ENCODE measurements at places on chromosomes 6 and 20.

- no peaks in the 10 kb centered on the region for H3K27me3 ChIP-seq
- peaks cover 42% of the 10 kb centered on the region for H3K36me3 ChIP-seq
- H3K27ac ChIP-seq = no peak overlapping the region
- DNase-seq = no peak
Observed at GRCh38 chr6:83185096-83185495, 8.0 kb downstream of the PGM3 start.

DNA sequence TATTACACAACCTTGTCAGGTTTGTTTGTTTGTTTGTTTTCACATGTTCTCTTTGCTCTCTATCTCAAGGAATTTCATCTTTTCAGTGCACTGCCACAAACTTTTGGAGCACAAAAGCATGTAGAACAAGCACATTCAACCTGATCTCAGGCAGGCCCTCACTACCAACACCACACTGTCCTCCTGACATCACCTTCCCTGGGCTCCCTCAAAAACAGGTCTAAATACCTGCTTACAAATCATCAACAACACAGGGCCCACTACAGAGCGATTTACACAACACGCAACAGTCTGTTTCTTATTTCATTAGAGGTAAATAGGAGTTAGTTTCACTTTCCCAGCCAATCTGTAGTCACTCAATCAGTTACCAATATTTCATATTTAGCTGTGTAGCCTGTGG is 241.4 kb downstream of the EPHA7 start:
- H3K27me3 ChIP-seq = no peaks in the 10 kb centered on the region
- H3K4me3 ChIP-seq = no peak overlapping the region
- no peak overlapping the region for H3K27ac ChIP-seq
- DNase-seq = no peak
- H3K36me3 ChIP-seq = no peaks in the 10 kb centered on the region

DNA sequence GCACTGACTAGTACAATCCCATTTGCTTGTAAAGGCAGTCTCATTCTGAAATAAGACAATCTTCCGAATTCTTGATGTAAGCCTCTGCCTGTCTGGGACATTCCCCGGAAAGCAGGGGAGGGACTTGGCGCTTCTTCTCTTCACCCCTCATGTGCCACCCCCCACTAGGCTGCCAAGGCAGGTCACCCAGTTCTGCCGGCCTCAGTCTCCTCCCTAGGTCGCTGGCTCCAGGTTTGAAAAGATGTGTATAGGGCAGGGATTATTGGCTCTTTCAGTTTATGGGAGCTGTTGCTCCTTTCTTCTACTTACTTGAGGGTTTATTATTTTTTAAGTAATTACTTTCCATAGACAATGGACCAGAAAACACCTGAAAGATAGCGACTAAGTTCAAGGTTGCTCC is 158.1 kb upstream of the RPS6KA2 start:
- no peaks in the 10 kb centered on the region for H3K27me3 ChIP-seq
- no peak for DNase-seq
- no peaks in the 10 kb centered on the region for H3K4me1 ChIP-seq
- H3K27ac ChIP-seq = no peak overlapping the region
- H3K4me3 ChIP-seq = no peak overlapping the region
- H3K36me3 ChIP-seq = no peaks in the 10 kb centered on the region

DNA sequence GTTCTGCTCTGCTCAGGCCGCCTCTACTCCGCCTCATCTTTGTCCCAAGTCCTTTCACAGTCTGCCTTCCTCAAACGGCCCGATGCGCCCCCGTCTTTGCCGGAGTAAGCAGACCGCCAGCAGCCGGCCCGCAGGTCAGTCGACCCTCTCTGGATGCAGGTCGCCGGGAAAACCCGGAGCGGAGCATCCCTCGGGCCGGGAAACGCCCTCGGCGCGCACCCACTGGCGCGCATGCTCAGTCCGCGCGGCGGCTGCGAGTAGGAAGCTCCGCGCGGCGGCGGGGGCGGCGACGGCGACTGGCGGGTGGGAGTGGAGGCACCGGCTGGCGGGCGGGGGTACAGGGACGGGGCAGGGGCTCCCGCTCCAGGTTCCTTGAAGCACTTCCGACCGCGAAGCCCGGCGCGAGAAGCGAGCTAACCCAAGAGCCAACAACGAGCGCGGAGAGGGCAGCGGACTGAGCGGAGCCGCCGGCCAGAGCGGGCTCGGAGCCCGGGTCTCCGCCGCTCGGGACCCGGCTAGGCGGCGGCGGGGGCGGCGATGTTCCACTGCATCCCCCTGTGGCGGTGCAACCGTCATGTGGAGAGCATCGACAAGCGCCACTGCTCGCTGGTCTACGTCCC is at the start of gene LRRC1:
LRRC1 (plus strand) TSS at position 286 of the 620 bp plus-strand sequence; CDS start at position 538, 252 bp downstream.
- peaks cover 4% of the 10 kb centered on the region for H3K36me3 ChIP-seq
- peak within 1 kb of the TSS; percentile 99 for H3K27ac ChIP-seq
- peaks cover 14% of the 10 kb centered on the region for H3K27me3 ChIP-seq
- peak within 1 kb of the TSS; percentile 98 for H3K4me3 ChIP-seq

GRCh38 chr6:151475653-151476523 is 17.9 kb upstream of the CCDC170 start:
- H3K36me3 ChIP-seq = no peaks in the 10 kb centered on the region
- H3K4me3 ChIP-seq = no peak overlapping the region
- DNase-seq = no peak
- no peak overlapping the region for H3K27ac ChIP-seq

DNA sequence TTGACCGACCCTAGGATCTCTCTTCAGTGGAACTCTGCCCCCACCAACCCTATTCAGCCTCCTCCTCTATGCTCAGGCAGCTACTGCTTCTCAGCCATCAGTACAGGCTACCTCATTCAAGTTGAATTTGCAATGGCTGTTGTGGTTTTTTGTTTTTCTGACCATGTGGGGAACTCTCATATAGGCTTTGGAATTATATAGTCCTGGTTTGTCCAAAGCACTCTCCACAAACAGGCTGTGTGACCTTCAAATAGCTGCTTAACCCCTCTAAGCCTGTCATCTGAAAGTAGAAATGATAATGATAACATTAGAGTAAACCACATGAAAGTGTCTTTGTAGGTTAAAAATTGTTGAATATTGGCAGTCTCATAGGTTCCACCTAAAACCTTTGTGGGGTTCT is 80.3 kb downstream of the UNC5CL start:
- H3K27me3 ChIP-seq = peaks cover 7% of the 10 kb centered on the region
- no peaks in the 10 kb centered on the region for H3K36me3 ChIP-seq
- no peak for DNase-seq
- peaks cover 14% of the 10 kb centered on the region for H3K4me1 ChIP-seq
- H3K4me3 ChIP-seq = no peak overlapping the region

- H3K4me3 ChIP-seq = no peak overlapping the region
- no peak for DNase-seq
- H3K4me1 ChIP-seq = peaks cover 8% of the 10 kb centered on the region
- no peak overlapping the region for H3K27ac ChIP-seq
- peaks cover 4% of the 10 kb centered on the region for H3K36me3 ChIP-seq
Observed at GRCh38 chr20:19625426-19625825, 132.6 kb upstream of the RIN2 start.

DNA sequence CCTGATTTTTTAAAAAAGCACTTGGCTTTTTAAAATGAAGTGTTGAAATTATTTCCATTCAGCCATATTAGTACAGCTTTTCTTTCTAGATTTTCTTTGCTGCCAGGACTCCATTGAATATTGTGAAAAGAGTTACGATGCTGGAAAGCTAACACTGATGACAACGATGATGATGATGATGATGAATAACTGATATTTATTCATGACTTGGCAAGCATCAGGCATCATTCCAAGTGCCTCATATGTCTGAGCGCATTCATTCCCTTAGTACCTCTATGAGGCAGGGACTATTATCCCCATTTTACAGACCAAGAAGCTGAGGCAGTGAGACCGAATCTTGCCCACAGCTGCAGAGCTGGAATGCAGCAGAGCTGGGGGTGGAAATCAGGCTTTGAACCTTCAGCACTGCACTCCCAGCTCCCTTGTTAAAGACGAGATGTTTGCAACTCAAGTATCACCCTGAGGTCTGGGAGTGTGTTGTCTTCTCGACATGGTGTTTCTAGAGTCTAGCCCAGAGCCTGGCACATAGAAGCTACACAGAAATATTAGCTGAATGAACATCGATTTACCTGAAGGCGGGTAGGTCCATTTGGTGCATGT is 85.5 kb upstream of the FRMD1 start:
- H3K4me1 ChIP-seq = peaks cover 16% of the 10 kb centered on the region
- H3K4me3 ChIP-seq = no peak overlapping the region
- H3K36me3 ChIP-seq = no peaks in the 10 kb centered on the region
- H3K27me3 ChIP-seq = peaks cover 6% of the 10 kb centered on the region

- no peaks in the 10 kb centered on the region for H3K4me1 ChIP-seq
- H3K27me3 ChIP-seq = no peaks in the 10 kb centered on the region
- DNase-seq = no peak
- no peak overlapping the region for H3K4me3 ChIP-seq
- H3K36me3 ChIP-seq = no peaks in the 10 kb centered on the region
Observed at GRCh38 chr6:108268845-108269244, 8.0 kb upstream of the SNX3 start.

DNA sequence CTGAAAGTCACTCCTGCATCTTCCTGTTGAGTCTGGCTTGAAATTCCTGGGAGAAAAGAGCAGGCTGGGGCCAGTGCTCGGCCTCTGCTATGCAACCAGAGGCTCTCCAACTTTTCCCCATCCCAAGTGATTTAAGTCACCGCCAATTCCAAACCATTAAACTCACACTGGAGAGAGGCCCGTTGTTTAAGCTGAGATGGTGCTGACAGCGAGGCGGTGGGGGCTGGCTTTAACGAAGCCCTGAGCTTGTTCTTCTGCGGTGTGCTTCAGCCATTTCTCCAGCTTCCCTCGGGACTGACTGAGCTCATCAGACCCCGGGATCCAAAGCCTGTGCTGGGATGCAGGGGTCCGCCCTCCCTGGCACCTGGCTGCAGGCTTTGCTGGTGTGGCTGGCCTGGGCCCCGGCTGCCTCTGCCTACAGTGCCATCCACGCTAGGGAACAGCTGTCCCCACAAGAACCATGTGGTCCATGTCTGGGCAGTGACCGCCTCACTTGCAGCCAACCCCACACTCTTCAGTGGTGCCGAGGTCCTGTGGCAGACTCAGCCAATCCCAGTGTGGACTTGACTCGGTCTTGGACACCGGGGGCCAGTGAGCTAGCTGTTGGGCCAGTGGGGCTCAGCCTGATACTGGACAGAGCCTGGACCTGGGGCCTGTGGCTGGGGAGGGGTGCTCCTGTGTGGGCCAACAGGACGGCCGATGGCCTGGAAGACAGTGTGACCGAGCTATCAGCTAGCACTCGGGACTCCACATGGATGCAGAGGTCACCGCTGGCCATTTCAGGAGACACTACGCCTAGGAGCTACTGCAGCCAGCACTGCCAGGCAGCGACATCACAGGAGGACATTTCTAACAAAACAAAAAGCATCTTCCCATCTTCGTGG is 21.2 kb downstream of the RAMACL start:
- H3K27me3 ChIP-seq = no peaks in the 10 kb centered on the region
- no peak overlapping the region for H3K4me3 ChIP-seq
- H3K4me1 ChIP-seq = peaks cover 17% of the 10 kb centered on the region
- peaks cover 6% of the 10 kb centered on the region for H3K36me3 ChIP-seq
- no peak for DNase-seq
- no peak overlapping the region for H3K27ac ChIP-seq

GRCh38 chr6:28240471-28240870 is 11.6 kb downstream of the ZKSCAN4 start:
- no peak overlapping the region for H3K4me3 ChIP-seq
- H3K4me1 ChIP-seq = no peaks in the 10 kb centered on the region
- no peak overlapping the region for H3K27ac ChIP-seq

- peak overlapping the region; percentile 46 for H3K27ac ChIP-seq
- H3K36me3 ChIP-seq = peaks cover 29% of the 10 kb centered on the region
- no peak for DNase-seq
- no peaks in the 10 kb centered on the region for H3K27me3 ChIP-seq
Observed at GRCh38 chr20:11918391-11918845, 725 bp downstream of the BTBD3 start.

- no peaks in the 10 kb centered on the region for H3K36me3 ChIP-seq
- no peak overlapping the region for H3K4me3 ChIP-seq
- DNase-seq = no peak
- peaks cover 12% of the 10 kb centered on the region for H3K27me3 ChIP-seq
Observed at GRCh38 chr20:64133951-64134407, 26.6 kb upstream of the NPBWR2 start.

- no peaks in the 10 kb centered on the region for H3K36me3 ChIP-seq
- H3K4me3 ChIP-seq = peak overlapping the region; percentile 81
- H3K27ac ChIP-seq = no peak overlapping the region
Observed at GRCh38 chr20:4247898-4248858, 232.8 kb upstream of the RNF24 start.

GRCh38 chr6:53691252-53691651 is 25.7 kb upstream of the KLHL31 start:
- H3K4me1 ChIP-seq = peaks cover 9% of the 10 kb centered on the region
- DNase-seq = no peak
- H3K27ac ChIP-seq = no peak overlapping the region
- no peak overlapping the region for H3K4me3 ChIP-seq
- H3K36me3 ChIP-seq = no peaks in the 10 kb centered on the region

GRCh38 chr6:160248538-160248937 is 10.1 kb downstream of the SLC22A2 start:
- no peaks in the 10 kb centered on the region for H3K36me3 ChIP-seq
- no peak for DNase-seq
- H3K27me3 ChIP-seq = peaks cover 12% of the 10 kb centered on the region
- peak overlapping the region; percentile 11 for H3K4me3 ChIP-seq

DNA sequence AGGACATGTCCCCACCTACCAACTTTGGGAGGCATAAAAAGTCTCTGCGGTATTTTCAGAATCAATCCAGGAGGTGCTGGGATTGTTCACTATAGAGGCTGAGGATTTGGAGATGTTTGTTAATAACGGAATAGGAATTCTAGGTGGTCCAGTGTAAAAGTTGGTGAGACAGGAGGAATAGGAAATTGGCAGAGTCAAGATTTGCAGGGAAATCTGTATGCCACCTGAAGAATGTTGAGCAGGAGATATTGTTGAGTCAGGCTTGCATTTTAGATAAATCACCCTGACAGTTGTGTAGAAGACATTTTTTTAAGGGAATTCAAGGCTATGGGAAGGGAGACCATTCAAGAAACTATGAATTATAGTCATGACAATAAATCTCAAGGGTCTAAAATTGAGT is 124.8 kb downstream of the COL12A1 start:
- H3K4me1 ChIP-seq = peaks cover 7% of the 10 kb centered on the region
- no peak for DNase-seq
- no peaks in the 10 kb centered on the region for H3K36me3 ChIP-seq
- peaks cover 59% of the 10 kb centered on the region for H3K27me3 ChIP-seq
- H3K27ac ChIP-seq = no peak overlapping the region

DNA sequence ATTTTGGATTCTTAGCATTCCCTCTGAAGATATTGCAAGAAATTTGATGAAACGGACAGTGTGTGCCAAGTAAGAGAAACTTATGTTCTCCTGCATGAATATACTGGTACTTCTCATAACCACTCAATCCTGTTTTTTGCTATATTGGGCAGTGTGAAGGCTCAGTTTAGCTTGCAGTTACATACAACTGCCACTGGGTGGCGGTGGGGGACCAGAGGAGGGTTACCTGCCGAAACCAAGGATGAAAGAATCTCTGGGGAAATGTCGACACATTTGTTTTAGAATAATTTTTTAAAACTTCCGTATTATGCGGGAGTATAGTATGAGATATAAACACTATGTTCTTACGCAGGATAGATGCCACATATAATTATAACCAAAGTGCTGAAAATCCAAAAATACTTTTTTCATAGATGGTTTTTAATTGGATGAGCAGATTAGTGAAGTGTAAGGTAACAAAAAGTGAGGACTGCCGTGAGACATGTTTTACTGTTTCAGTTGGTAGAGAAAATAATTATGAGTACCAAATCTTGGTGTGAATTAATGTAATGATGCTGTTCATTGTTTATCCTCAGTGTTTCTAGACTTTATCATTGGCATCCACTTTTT is 9.7 kb downstream of the TRMT11 start:
- H3K27me3 ChIP-seq = no peaks in the 10 kb centered on the region
- H3K36me3 ChIP-seq = peaks cover 27% of the 10 kb centered on the region
- peak; percentile 80 for DNase-seq
- H3K4me1 ChIP-seq = peaks cover 22% of the 10 kb centered on the region
- peak overlapping the region; percentile 57 for H3K4me3 ChIP-seq
